ENCODE measurements at places on chromosomes 13 and 19. TPM values are rescaled to one million over a fixed set of nuclear protein-coding genes. Genes with fewer than 3 reads are reported as not detected.

VN1R2 gene
- not detected for total RNA-seq

ZNF763 gene
- total RNA-seq, result 4.5 TPM

SCGB2B2 gene
- total RNA-seq, result 0.41 TPM

EBI3 gene
- not detected for total RNA-seq

RXFP2 gene
- total RNA-seq, result 0.82 TPM

LRRC8E gene
- not detected for total RNA-seq

ARL11 gene
- under 0.01 TPM for total RNA-seq

ZIK1 gene
- total RNA-seq, result 29.8 TPM

DNA sequence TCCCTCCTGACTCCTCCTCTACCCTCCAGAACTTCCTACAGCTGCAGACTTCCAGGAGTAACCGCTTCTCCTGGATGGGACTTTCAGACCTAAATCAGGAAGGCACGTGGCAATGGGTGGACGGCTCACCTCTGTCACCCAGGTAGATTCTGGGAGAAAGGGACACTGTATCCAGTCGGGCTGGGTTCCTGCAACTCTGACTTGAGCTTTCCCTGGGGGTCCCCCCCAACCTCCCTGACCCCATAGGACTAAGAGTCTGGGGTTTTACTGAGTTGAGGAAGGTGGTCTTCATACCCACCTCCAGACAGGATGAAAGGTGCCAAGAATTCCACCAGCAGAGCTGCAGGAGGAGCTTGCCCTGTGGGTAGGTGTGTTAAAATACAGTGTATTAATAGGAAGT, 4.4 kb downstream of the CLEC4M start:
- no peak for DNase-seq

DNA sequence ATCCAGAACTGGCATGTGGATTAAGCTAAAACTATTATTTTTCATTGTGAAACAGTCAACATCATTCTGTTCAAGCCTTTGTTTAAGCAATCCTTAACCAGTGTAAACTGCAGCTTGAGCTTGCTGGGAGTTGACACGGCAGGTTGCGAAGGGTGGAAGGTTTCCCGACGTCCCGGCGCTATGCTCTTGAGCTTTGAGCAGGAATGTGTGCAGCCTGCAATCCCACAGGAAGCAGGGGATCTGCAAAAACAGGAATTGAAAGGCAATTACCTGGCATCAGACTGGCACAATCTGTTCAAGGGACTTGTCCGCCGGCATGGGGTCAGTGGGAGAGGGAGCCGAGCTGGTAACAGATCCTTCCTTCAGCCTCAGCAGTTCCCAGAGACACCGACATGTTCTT, 586.7 kb upstream of the SGCG start:
- no peak for DNase-seq

GRCh38 chr19:4974880-4975469, 6.1 kb downstream of the KDM4B start:
- DNase-seq, result no peak

DNA sequence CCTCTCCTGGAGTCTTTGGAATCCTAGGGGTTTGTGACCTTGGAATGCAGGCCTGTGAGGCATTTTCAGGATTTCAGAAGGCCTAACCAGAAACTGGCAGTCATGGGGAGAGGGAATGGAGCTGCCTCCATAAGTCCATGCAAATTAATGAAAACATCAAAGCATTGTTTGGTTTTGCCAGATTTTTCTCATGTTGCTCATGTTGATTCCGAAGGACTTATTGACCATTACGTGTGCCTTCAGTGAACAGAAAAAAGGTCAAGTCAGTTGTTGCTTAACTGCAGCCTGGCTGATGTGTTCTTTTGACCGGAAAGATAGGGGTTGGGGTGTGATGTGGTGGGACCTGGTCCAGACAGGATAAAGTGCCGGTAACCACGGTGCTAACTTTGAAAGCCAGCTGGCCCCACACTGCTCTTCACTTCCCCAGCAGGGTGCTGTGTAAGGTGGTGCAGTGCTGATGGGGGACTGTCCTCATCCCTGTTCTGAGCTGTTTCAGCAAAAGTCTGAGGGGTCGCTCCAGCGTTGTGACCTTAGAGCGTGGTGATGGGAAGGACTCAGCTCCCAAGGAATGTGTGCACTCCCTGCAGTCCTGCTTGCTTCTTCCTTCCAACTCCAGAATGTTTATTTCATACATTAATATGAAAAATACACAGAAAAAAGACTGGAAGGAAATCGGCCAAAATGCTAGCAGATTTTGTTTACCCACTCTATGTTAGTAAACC, 3.5 kb downstream of the RNF113B start:
- DNase-seq, result peak; percentile 20
